ENCODE measurements at places on chromosomes 1 and 21. TPM values are rescaled to one million over a fixed set of nuclear protein-coding genes. Genes with fewer than 3 reads are reported as not detected.

Gene HFM1
- total RNA-seq = 0.83 TPM

Gene SLC2A5
- under 0.01 TPM for total RNA-seq

Gene SELL
- not detected for total RNA-seq

Gene ACBD6
- total RNA-seq = 77.8 TPM

Gene TOMM40L
- total RNA-seq = 16.3 TPM

Gene INKA2
- total RNA-seq = 8.9 TPM

Gene AHCTF1
- total RNA-seq = 31.7 TPM

Gene TNNT2
- total RNA-seq = 0.83 TPM

Gene LENEP
- total RNA-seq = 1.5 TPM

Gene NHLH1
- 0.13 TPM for total RNA-seq

Gene SLFNL1
- total RNA-seq = 0.17 TPM

Gene SLAMF6
- total RNA-seq = not detected

Gene GNG5
- 122 TPM for total RNA-seq

Gene MOV10
- 52.2 TPM for total RNA-seq

Gene KRTAP7-1
- total RNA-seq = not detected

Measured in mammary epithelial cell (primary cell).